ENCODE measurements at places on chromosomes 7 and 10.

- DNase-seq: peak; percentile 17
These were observed 7.2 kb upstream of the MBL2 start for GRCh38 chr10:52779541-52780390.

- DNase-seq: no peak
These were observed 12.4 kb downstream of the PAPOLB start for GRCh38 chr7:4849390-4849789.

DNA sequence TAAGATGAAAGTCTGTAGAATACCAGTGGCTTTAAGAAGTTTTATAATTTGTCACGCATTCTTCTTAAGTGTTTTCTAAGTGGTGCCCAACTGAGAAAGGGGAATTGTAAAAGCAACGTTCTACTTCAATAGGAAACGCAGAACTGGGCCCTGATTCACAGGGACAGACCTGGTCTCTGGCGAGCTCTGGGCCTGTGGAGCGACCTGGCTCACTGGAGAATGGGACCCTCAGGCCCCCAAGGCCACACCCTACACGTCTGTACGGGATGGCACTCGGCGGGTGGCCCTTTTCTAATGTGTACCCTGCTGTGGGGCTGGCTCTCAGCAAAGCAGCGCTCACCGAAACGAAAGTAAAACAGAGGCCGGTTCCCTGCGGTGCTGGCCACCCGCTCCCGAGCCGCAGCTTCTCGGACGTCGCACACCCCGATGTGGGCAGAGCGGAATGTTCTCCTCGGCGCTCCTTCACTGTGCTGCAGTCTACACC lies 205.0 kb downstream of the DIP2C start:
- no peak for DNase-seq

DNA sequence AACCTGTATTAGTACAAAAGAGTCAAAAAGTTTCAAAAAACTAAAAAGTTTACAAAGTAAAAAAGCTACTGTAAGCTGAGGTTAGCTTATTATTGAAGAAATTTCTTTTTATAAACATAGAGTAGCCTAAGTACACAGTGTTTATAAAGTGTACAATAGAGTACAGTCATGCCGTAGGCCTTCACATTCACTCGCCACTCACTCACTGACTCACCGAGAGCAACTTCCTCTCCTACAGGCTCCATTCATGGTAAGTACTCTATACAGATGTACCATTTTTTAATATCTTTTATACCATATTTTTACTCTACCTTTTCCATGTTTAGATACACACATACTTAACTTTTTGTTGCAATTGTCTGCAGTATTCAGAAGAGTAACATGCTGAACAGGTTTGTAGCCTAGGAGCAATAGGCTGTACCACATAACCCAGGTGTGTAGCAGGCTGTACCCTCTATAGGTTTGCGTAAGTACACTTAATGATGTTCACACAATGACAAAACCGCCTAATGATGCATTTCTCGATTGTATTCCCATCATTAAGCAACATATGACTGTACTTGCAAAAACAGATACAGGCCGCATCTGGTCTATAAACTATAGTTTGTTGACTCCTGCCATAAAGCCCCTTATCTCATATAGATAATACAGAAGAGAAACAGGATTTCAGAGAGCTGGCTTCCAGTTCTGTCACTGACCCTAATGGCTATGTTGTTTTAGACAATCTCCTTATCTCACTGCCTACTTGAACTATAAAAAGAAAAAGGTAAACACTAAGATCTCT lies 438.8 kb downstream of the HTR7 start:
- no peak for DNase-seq

DNA sequence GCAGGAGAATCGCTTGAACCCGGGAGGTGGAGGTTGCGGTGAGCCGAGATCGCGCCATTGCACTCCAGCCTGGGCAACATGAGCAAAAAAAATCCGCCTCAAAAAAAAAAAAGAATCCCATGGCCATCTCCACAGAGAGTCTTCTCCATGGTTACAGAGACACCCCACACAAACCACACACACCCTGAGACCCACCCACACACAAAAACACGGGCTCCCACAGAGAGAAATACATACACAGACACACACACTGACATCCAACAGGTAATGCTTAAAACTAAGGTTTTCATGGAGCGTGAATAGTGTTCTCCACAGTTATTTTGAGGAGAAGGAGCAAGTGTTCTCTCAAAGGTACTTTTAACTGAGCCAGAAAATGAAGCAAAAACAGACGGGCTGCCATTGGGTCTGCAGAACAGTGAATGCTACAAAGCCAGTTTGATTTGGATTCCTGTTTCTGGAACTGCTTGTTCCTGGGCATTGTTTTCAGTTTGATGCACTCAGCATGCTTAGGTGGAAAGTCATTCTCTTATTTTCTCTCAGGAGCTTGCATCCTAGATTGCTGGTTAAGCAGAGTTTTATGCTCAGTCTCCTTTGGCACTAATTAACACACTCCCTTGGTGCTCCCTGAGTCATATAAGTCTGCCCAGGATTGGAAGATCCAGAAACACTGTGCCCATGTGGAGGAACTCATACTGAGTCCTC lies 15.4 kb downstream of the AHCYL2 start:
- DNase-seq: no peak

DNA sequence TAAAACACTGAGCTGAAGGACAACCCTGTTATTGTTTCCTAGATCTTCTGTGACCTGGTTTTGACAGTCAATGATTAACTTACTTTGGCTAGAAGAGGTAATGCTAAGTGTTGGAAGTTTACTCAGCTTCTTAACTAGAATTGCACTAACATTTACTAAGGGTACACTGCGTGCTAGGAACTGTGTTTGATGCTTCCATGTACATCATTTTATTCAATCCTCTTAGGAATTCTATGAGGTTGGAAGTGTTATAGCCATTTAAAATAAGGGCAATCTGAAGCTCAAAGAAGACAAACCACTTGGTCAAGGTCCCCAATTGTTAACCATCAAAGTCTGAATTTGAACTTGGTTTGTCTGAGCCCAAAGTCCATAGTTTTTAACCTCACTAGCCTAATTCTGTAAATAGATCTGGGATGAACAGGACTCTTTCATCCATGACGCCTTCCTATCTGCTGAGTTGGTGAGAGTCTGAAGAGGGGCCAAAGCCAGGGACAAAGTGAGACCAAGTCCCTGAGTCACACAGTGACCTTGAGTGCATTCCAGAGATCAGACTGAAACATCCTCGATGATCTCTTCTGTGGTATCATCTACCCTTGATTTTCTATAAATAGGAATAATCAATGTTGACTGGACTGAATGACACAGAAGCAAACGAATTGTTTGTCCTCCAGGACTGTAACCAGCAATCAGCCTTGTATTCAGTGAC lies 29.2 kb upstream of the ZNRF2 start:
- DNase-seq: no peak

- DNase-seq: no peak
These were observed 398.3 kb downstream of the DPP6 start for GRCh38 chr7:154450451-154450850.

DNA sequence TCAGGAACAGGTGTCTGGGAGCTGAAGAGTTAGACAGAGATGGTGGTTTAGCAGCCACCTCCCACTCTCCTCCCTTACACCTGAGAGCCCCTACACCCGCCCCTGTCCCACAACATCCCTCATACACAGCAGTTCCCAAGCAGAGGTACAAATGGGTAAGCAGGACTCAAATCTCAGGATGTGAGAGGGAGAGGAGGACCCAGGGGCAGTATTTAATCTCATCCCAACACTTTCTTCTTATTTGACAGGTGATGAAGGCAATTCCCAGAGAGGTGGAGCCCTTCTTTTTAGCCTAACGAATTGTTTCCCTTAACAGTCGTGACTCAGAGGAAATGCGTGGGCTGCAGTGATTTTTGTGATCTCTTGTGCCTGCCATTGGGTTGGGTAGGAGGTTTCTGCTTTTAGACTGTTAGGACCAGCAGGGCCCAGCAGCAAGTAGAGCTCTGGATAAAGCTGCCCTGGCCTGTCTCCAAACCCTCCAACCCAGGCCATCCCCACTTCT lies 191.3 kb downstream of the HECW1 start:
- no peak for DNase-seq

- DNase-seq: no peak
These were observed 302.2 kb downstream of the CSTF2T start for GRCh38 chr10:51397244-51397643.

DNA sequence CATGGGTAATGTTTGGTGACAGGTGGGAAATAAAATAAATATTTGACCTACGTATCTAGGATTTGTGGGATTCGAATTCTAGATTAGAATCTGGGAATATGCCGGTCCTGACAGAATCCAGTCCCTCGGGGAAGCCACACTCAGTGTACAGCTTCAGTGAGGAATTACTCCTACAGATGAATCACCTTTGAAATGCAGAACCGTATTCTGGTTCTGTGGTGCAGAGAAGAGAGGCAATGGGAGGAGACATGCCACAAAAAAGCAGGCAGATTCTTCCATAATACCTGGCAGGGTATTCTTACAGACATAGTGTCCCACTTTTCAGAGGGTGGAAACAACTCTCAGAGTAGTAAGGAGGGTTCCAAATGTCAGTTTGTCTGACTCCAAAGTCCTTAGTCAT lies 286.9 kb downstream of the SORCS1 start:
- DNase-seq: no peak

- no peak for DNase-seq
These were observed 59.9 kb upstream of the AGBL3 start for GRCh38 chr7:134926396-134926795.

DNA sequence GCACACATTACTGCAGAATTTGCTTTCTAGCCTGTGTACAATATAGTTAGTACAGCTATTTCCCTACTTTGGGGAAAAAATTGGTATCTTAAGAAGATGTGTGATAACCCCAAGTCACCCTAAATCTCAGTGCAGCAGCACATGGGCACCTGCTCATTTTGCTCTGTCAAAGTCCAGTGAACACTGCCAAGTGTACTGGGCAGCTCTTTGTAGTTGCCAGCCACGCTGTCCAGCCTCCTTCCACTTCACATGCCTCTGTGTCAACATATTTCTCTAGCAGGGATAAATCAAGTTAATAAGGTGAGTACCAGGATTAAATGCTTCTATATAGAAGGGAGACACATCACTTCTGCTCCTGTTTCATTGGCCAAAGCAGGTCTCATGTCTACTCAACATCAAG lies 87.1 kb upstream of the CDC14C start:
- no peak for DNase-seq

DNA sequence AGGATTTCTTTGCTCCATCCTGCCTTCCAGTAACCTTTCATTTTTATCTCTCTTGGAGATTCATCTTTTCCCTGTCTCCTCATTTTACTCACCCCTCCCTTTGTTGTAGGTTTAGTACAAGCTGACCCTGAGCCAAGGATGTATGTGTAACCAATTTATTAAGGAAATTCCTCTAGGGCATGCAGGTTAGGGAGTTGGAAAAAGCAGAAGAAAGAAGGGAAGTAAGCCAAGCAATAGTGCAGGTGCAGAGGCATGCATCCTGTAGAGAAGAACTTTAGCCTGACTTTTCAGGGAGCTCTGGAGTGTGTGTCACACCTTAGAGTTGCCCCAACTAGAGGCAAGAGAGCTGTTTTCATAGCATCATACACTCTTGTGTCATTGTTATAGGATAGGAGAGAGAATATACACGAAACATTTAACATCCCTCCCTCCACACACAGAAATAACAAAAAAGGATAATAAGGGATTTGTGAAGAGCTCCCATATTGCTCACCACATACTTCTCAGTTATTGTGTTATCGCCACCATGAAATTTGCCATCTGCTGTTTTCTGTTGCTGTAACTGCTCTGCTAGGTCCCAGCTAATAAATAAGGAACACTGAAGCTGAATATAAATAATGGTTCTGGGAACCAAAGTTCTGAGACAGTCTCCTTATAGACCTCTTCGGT lies 21.8 kb upstream of the SEMA3C start:
- no peak for DNase-seq

- DNase-seq: no peak
These were observed 1109.8 kb upstream of the AUTS2 start for GRCh38 chr7:68488341-68489060.

DNA sequence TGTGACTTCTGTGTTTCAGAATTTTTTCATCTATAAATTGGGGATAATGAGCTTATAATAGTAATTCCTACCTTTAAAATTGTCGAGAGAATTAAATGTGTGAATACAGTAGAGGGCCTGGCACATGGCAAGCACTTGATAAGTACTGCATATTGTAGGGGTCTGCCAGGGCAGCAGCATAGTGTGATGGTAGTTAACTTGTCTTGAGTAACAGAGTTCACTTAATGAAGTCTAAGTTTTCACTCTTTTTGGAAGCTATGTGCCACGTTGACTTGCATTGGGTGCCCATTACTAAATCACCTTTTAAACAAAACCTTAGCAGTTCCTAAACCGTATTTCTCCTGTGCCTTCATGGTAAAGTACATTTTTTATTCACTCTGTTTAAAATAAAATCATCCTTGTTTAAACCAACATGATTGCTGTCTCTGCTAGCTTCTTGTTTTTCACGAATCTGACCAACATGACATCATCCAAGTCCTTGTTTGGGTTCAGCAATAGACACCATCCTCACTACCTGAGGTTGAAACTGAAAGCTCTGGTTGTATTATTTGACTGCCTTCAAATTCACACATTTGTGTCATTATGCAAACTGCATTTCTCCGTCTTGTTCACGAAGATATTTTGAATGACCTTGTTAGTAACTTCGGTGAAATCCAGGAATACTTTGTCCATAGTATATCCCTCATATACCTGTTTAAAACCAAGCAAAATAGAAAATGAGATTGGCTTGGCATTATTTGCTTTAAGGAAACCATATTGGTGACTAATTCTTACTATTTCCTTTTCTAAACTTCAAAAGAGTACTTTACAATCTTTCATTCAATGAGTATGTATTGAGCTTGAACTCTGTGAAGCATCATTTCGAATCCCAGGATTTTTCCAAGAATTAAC lies 340.2 kb downstream of the SUGCT start:
- no peak for DNase-seq

GRCh38 chr10:122326385-122326784 lies 48.1 kb upstream of the PLEKHA1 start:
- DNase-seq: no peak

DNA sequence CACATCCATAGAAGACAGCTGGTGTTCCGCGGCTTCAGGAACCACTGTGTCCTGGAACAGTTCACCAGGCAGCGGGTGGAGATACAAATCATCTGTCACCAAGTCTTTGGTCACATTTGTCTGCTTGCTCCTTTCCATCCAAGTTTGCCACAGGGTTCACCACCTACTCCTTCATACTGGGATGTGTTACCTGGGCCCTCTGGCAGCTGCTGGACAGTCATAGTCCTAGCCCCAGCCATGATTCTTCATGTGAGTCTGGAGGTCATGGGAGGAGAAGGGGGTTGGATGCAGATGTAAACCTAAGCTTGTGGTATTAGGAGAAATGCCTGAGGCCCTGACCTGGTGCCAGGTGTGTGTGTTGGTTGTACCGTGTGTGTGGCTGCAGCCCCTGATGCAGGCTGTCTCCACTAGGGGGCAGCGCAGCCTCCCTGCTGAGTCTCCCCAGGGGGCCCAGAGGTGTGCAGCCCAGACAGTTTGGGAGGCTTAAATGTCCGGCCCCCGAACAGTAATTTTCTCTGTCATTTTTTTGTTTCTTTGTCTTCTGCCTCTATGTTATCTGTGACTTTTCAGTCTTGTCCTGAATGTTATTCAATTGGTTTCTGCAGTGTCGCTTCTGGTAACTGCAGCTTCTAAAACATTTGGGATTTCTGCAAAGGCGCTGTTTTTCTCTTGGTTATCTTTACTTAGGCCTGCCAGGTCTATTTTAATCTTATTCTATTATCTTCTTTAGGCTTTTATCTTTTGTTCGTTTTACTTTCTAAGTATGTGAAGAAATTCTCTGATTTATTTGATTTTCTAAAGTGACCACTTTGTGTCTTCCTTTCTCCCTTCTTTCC lies 14.8 kb downstream of the NPS start:
- peak; percentile 2 for DNase-seq
